ENCODE measurements at places on chromosomes 3 and 15.

- no peak for DNase-seq
These were observed 172.6 kb upstream of the PPP2R3A start for GRCh38 chr3:135792858-135793475.

GRCh38 chr15:90425726-90426346 is 37.8 kb downstream of the IQGAP1 start:
- DNase-seq, result no peak

DNA sequence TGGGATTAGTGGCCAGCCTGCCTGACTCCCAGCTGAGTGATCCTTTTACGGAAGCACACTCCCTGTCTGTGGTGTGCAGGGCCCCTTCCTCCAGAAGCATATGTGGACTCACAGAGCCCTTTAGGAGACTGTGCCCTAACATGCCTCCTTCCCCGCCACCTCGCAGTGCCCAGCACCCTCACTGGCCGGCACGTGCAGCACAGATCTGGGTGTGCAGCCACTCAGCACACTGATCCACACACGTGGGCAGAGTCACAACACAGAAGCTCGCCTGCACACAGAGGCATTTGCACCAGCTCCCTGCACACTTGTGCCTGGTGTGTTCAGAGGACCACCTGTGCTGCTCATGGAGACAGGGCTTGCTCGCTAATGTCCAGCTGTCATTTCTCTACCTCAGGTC is 23.6 kb upstream of the CSPG4 start:
- no peak for DNase-seq

- no peak for DNase-seq
These were observed 7.2 kb downstream of the EOMES start for GRCh38 chr3:27714692-27715453.

GRCh38 chr3:48502728-48503168 is 1.2 kb downstream of the SHISA5 start:
- no peak for DNase-seq

DNA sequence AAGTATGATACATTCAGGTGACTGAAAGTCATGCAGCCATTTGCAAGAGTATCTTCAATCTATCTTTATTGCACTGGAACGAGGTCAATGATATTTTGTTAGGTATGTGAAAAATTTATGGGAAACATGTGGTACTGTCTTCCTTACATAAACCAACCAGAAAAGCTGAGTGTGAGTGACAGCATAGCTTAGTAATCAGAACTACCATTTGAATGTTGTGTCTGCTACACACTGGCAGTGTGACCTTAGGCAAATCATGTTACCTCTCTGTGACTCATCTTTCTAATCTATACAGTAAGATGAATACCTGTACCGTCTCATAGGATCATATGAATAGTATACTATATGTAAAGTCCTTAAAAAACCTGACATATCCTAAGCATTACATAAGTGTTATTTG is 337.9 kb upstream of the IL12A start:
- DNase-seq, result no peak

DNA sequence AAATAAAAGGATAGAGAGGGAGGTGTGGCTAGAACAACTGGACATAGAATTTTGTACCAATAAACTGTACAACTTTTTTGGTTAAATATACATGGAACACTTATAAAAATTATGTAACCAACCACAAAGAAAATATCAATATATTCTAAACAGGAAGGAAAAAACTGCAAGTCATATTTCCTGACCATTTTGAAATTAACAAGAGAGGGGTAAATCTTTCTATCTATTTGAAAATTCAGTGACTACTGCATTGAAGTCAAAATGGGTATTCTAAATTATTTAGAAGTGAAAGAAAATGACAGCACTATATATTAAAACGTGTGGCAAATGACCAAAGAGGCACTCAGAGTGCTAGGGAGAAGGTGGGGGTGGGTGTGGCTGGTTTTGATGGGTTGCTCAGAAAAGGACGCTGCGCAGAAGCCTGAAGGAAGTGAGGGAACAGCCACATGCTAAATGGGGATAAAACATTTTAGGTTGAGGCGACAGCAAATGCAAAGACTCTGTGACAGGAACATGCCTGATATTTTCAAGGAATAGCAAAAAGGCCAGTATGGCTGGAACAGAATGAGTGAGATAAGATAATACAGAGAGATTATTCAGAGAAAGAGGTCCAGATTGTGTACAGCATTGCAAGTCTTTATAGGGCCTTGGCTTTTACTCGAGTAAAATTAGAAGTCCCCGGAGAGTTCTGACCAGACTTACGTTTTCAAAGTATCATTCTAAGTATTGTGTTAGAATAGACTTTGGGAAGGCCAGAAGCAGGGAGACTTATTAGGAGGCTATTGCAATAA is 41.1 kb downstream of the ERICH6 start:
- DNase-seq, result no peak

- DNase-seq, result no peak
These were observed 47.2 kb upstream of the PXYLP1 start for GRCh38 chr3:141184430-141184829.

GRCh38 chr15:89361451-89362202 is 27.0 kb upstream of the POLG start:
- peak; percentile 12 for DNase-seq

DNA sequence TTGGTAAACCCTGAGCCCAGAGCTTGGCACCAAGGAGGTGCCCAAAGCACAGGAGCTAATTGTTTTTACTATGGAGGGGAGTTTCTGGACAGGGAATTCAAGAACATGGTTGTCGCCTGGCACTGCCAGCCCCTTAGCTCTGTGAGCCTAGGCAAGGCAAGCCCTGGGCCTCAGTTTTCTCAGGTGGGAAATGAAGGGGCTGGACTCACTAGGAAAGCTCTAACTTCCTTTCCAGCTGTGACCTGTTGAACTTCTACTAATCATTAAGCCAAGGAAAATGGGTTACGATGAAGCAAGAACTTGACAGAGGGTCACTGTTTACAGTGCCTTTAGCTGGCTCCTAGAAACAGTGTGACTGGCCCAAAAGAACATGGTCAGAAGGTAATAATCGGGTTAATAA is 277.2 kb downstream of the SHQ1 start:
- no peak for DNase-seq

GRCh38 chr3:6526861-6527260 is 334.1 kb upstream of the GRM7 start:
- DNase-seq, result no peak

- no peak for DNase-seq
These were observed 6.3 kb downstream of the ABCC5 start for GRCh38 chr3:184011230-184011876.

GRCh38 chr3:40120806-40121205 is 188.7 kb upstream of the EIF1B start:
- no peak for DNase-seq

GRCh38 chr3:117355566-117355965 is 646.0 kb downstream of the TUSC7 start:
- no peak for DNase-seq

DNA sequence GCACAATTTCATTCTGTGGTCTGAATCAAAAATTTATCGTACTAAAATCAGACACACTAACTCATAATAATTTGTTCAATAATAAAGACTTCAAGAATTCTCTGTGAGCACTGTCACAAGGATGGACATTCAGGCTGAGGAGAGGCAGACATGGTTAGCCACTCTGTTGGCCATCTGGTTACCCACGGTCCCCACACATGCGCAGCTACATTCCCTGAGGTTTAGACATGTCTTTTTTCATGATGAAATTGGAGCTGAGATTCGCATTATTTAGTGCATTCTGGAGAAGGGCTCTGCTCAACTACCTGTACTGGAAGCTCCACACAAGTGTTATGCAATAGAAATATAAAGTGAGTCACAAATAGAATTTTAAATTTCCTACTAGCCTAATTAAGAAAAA is 156.9 kb downstream of the SUCNR1 start:
- DNase-seq, result no peak

DNA sequence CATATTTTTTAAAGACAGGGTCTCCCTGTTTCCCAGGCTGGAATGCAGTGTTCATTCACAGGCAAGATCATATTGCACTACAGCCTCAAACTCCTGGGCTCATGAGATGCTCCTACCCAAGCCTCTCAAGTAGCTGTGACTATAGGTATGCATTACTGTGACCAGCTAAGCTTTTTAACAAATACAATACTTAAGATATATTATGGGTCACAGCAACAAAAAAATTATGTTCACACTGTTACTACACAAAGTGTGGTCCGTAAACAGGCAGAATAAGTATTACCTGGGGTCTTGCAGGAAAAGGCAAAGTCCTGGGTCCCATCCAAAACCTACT is 152.5 kb downstream of the VPS13C start:
- DNase-seq, result no peak

DNA sequence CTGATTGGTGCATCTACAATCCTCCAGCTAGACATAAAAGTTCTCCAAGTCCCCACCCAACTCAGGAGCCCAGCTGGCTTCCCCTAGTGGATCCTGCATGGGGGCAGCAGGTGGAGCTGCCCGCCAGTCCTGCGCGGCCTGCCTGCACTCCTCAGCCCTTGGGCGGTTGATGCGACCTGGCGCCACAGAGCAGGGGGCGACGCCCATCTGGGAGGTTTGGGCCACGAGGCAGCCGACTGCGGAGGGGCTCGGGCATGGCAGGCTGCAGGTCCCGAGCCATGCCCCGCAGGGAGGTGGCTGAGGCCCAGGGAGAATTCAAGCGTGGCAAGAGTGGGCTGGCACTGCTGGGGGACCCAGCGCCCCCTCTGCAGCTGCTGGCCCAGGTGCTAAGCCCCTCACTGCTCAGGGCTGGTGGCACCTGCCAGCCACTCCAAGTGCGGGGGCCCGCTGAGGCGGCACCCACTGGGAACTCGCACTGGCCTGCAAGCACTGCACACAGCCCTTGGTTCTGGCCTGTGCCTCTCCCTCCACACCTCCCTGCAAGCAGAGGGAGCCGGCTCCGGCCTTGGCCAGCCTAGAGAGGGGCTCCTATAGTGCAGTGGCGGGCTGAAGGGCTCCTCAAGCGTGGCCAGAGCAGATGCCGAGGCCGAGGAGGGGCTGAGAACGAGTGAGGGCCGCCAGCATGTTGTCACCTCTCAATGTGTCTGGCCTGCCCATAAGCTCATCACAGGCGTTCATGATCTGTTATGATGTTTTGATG is 30.1 kb downstream of the COL6A6 start:
- DNase-seq, result no peak

DNA sequence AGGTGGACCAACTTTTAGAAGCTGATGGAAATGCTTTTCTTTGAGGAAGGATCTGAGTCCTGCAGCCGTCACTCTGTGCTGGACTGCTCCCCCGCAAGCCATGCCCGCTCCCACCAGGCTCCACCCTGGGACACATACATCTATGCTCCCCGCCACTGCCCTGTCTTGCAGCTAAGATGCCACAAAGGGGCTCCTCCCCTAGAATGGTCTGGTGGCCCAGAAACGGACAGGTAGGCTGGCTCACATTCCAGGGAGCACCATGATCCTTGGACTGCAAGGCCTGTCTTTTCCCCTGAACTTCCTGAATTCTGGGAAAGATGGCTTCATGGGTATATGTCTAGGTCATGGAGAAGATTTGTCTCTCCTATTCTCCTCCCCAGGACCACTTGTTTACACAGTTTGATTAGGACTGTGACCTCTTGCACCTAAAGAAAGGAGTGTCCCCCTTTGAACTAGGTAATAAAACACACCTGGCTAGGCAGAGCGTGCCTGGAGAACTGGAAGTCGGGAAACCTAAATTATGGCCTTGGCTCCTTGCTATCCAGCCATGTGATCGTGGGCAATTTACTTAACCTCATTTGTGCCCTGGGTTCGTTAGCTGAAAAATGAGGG is 220.9 kb upstream of the BHLHE40 start:
- DNase-seq, result no peak

DNA sequence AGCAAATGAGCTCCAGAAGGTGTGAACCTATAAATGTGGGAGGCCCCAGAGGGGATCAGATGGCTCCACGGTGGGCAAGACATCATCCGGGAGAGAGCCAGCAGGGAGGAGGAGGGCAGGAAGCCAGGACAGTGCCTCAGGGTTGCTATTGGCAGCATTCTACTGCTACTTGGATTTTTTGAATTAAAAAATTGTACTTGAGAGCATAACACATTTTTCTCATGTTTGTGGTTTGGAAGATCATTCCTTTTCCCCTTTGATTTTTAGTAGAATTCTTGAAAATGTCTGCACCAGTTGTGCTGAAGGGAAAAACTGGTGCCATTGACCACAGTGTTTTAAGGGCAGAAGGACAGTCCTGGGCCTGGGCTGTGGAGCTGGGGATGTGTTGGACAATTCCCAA is 59.2 kb downstream of the LYZL4 start:
- no peak for DNase-seq

DNA sequence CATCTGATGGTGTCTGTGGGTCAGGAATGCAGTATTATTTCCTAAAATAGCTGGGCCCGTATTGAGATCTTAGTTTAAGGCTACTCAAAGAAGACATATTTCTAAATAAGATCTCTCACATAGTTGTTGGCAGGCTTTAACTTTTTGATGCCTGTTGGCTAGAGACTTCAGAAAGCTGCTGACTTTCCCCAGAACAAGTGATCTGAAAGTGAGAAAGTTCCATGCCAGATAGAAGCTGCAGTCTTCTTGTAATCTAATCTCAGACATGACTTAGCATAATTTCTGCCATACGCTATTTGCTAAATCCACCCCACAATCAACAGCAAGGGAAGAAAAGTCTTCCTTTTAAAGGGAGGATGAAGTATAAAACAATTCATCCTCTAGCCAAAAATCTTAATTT is 867.1 kb downstream of the IGSF11 start:
- DNase-seq, result no peak
